ENCODE measurements at places on chromosomes 12 and 14.

- no peak for DNase-seq
Measured at GRCh38 chr12:103667125-103667524, 80.1 kb downstream of the STAB2 start.

DNA sequence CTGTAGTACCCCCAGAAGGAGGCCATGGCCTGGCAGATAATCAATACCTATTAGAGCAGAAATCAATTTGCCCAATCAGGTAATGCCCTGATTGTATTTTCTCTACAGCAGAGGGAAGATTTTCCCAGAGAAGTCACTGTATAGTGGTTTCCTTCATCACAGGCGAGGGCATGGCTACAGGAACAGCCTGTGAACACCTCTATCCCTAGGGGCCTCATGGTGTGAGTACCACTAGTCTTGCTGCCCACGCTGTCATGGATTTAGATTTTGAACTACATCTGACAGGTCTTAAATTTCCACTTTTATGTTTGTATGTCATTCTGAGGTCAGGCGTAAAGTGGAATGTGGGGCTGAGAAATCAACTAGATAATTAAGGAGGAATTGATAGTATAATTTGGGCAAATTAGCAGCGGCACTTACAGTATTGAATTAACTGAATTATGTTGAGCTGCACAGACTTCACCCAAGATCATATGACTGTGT, 42.4 kb upstream of the STXBP6 start:
- DNase-seq, result no peak

DNA sequence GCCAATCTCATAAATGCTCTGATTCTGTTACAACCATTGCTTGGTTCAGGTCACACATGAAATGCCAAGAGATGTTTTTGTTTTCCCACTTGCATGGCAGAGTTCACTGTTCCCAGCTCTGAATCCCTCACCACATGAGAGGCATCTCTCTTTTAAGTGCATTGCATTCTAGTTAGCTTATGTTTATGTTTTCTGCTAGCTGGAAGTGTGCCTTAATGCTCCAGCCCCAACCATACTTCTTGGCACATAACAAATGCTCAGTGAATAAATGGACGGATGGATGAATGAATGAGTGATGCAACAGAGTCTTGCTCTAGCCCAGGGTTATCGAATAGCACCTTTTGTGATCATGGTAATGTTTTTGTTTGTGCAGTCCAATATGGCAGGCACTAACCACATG, 197.3 kb downstream of the PPM1H start:
- no peak for DNase-seq

GRCh38 chr12:28114488-28114887, 75.8 kb upstream of the CCDC91 start:
- DNase-seq, result no peak

- no peak for DNase-seq
Measured at GRCh38 chr14:72646861-72647528, 246.9 kb downstream of the DPF3 start.

DNA sequence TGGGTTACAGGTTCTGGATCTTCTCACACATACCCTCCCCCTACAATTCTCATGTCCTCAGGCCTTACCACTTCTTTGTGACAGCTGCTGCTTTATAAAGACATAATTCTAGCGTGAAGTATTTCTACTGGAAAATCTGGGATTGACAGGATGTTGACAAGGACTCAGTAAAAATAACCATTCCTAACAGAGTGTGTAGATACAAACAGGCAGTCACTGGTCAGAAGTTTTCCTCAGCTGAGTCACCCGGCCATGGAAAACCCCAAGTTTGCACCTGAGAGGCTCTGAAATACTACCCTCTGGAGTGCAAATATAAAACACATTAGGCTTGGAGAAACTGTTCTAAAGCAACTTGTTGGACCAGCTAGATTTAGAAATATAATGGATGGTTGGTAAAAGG, 54.4 kb downstream of the SPPL3 start:
- no peak for DNase-seq

- no peak for DNase-seq
Measured at GRCh38 chr14:54444681-54445080, 3.5 kb upstream of the CNIH1 start.

GRCh38 chr14:64692189-64692985, 11.8 kb upstream of the PLEKHG3 start:
- DNase-seq, result no peak

DNA sequence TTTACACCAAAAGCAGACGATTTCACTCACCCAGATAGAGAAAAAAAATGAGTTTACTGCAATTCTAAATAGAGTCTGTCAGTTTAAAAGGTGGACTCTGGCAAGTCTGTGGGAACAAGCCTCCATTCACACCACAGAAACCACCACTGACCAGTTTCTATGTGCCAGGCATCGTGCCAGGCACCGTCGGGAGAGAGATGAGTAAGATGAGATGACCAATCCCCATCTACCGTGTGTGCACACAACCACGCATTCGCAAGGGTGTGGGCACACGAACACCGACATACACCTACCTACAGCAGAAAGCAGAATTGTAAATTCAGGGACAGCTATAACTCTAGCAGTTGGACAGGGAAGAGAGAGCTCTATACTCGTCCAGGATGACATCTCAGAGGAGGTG, 58.3 kb downstream of the PRIMA1 start:
- DNase-seq, result no peak

DNA sequence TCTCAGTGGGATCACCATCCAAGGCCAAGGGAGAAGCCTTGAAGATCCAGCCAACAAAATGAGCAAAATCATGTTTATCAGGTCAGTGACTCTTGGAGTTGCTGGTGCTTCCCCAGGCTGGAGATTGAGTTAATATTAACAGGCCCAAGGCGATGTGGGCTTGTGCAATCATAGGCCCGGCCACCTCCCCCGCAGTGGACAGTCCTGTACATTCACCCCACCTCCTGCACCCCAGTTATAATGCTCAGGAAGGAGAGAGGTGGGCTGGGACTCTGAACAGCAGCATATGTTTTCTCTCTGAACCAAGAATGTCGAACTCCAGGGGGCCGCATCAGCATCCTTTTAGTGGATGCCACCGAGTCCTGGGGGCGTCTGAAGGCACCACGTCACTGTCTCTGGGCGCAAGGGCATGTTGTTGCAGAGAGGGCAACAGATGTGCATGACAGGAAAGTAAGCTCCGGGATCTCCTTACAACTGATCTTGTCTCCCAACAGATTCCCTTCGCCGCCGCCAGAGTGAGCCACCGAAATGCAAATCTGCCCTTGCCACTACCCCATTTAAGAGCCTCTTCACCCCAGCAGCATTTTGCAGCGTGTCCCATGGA, 32.2 kb upstream of the SERPINA6 start:
- peak; percentile 61 for DNase-seq

GRCh38 chr14:23443881-23444280, 8.4 kb upstream of the MYH7 start:
- DNase-seq, result no peak

DNA sequence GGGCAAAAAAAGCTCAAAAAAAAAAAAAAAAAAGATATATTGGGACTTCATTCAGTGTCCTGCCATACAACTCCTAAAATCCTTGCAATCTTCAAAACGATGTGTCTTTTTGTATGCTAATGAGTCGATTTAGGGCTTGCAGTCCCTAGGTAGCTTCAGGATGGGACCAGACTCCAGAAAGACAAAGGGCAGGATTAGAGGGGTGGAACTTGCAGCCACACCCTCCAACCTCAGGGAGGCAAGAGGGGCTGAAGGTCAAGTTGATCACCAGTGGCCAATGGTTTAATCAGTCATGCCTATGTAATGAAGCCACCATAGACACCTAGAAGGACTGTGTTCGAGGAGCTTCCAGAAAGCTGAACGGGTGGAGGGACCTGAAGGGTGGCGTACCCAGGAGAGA, 29.3 kb downstream of the TEAD4 start:
- no peak for DNase-seq

- no peak for DNase-seq
Measured at GRCh38 chr12:71935594-71935993, 3.1 kb upstream of the TPH2 start.

DNA sequence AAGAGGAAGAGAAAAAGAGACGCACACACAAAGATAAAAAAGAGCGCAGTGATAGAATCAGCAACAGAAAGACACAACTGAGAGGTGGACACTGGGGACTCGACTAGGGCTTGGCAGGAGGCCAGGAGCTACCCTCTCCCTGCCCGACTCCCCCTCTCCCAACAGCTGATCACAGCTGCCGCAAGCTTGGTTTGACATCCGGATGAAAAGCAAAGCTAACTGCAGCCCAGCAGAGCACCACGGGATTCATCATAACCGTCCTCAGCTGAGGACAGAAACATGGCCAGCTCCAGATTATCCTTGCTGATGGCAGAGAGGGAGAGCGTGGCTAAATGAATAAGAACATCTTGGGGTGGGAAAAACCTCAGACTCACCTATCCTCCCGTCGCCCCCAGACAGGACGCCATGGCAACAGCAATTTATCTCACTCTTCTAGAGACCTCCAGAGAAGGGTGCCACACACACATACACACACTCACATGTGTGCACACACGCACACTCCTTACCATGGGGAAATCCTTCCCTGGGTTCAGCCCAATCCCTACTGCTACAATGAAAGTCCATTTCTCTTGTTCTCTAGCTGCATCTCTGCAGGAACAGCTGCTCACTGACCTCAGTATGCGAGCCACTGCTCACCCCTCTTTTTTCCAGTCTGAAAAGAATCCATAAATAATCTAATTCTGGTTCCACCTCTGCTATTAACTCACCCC, 135.3 kb downstream of the NTF3 start:
- DNase-seq, result peak; percentile 80

- DNase-seq, result no peak
Measured at GRCh38 chr12:19093218-19093617, 36.3 kb upstream of the PLEKHA5 start.

DNA sequence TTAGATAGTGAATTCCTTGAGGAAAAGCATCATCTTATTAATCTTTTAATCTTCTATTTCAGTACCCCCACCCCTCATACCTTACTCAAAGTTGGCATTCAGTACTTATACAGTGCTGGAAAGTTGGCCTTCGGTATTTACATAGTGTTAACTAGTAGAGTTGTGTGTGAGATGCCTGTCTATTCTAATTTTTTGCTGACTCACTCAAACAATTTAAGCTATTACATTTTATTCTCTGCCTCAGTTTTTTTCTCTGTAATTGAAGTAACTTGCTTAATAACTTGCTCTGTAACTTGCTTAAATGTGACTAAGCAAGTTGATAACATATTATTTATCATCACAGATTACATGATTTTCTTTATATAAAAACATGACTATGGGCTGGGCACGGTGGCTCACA, 20.3 kb downstream of the DNAL1 start:
- no peak for DNase-seq

- no peak for DNase-seq
Measured at GRCh38 chr12:22733756-22734155, 108.8 kb downstream of the ETNK1 start.

DNA sequence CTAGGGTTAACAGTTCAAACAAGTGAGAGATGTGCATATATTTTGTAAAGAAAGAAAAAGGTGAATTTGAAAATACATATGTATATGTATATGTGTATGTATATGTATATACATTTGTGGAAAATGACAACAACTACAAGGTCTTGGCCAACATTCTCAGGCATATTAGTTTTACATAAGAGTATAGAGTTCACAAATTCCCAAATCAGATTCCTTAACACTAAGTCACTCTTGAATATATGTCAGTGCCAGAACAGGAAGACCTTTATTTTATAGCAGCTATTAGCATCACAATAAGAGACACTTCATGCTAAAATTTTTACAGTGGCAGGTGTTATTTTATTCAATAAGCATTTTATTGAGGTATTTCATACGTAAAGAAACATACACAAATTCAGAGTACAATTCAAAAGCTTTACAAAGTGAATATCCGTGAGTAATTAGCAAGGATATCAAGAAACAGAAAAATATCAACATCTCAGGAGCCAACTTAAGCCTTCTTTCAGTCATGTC, 179.7 kb downstream of the SLC6A15 start:
- DNase-seq, result no peak

- DNase-seq, result no peak
Measured at GRCh38 chr12:123888989-123889388, 83.6 kb downstream of the CCDC92 start.

All from stomach (tissue), 19 donors.